HAP-1 (cell line): ENCODE measurements at places on chromosomes 11 and 22.
A peak's percentile ranks its signal among the peaks of the same experiment; 100 is the strongest.

DNA sequence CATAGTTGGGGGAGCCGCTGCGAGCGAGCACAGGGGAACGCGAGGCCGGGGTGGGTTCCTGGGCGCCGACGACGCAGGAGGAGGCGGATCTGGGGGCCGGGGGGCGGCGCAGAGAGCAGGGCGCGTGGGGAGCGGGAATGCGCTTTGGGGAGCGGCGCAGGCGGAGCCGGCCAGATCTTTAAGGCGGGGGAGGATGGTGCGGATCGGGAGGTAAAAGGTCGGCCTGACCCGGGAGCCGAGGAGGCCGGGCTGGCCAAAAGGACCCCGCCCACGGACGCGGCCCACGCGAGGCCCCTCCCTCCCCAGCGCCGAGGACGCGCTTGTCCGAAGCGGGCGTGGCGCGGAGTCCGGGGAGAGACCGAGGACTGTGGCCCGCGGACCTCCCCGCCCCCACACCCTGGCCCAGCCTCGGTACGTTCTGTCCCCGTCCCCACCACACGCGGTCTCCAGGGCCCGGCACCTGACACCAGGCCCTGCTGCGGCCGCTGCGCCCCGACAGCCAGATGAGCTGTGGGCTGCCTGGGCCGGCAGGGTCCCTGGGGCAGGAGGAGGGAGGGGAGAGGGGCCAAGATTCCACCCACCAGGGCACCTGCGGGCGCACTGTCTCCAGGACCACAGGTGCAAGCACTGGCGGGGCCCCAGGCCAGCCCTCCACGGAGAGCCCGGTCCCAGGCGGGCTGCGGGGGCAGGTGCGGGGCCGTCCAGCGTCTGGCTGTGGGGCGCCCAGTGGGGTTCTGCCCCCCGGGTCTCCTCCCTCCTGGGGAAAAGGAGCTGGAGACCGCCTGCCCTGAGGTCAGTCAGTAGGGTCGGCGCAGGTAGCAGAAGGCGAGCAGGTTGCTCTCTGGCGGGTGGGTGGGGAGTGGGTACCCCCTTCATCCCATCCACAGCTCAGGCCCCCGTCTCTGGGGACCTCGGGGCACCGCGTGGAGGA is 10.9 kb downstream of the PIM3 start:
- DNase-seq = peak; percentile 70

- no peak for DNase-seq
Observed at GRCh38 chr11:71170624-71171423, 81.6 kb downstream of the SHANK2 start.

DNA sequence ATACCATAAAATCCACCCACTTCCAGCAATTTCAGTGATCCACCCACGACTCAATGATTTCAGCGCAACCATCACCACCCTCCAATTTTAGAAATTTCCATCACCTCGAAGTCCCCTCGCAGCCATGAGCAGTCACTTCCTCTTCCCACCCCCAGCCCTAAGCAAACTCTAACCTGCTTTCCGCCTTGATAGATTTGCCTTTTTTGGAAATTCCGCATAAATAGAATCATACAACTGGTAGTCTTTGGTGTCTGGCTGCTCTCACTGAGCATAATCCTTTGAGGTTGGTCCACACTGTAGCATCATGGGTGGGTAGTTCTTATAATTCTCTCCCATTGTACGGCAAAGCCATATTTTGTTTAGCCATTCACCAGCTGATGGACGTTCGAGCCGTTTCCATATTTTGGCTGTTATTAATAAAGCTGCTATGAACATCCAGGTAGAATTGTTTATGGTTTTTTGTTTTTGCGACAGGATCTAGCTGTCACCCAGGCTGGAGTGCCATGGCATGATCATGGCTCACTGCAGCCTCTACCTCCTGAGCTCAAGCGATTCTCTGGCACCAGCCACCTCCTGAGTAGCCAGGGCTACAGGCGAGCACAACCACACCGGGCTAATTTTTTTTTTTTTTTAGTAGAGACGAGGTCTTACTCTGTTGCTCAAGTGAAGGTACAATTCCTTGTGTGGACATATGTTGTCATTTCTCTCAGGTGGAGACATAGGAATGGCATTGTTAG is 16.0 kb downstream of the PIM3 start:
- DNase-seq = peak; percentile 19

- no peak for DNase-seq
Observed at GRCh38 chr22:38129021-38129420, 18.5 kb upstream of the BAIAP2L2 start.

GRCh38 chr11:31531293-31531692 is 21.7 kb downstream of the ELP4 start:
- DNase-seq = no peak

DNA sequence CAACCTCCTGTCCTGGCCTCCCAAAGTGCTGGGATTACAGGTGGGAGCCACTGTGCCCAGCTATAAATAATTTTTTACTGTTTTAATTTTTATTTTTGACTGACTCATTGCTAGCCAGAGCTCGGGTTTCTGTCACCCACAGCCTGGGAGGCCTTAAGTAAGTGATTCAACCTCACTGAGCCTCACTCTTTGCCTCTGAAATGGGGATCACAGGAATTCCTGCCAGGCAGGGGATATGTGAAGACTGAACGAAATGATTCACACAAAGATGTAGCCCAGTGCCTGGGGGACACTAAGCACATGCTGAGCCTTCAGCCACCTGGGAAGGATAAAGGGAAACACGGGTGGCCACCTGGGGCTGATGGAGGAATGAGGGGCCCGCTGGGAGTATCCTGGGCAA is 3.8 kb upstream of the LRRC74B start:
- no peak for DNase-seq

DNA sequence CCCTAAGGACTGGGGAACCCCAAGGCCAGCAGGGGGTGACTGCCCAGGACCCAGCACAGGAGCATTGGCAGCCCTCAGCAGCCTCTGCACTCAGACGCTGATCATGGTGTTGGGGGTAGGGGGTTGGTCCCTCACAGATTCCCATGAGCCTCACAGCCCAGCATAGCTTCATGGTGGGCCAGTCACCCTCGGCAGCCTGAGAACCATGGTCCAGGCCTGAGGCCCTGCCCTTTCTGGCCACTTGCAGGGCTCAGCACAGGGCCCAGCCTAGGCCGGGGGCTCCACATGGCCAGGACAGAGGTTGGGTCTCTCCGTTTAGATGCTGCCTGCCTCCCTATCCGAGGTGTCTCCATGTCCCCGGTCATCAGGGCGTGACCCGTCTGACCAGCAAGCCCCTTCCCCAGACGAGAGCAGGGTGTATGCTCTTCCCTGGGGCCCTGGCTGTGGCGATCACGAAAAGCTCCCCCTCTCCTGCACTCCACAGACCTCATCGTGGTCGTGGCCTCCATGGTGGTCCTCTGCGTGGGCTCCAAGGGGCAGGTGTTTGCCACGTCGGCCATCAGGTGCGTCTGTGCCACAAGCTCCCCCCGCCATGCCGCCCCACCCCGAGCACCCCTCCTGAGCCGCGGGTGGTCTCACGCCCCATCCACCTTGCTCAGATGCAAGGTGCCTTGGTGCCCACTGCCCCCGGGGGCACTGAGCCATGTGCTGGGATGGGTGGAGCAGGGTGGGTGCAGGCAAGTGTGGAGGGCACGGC is 126.2 kb downstream of the KCNQ1 start:
- no peak for DNase-seq

DNA sequence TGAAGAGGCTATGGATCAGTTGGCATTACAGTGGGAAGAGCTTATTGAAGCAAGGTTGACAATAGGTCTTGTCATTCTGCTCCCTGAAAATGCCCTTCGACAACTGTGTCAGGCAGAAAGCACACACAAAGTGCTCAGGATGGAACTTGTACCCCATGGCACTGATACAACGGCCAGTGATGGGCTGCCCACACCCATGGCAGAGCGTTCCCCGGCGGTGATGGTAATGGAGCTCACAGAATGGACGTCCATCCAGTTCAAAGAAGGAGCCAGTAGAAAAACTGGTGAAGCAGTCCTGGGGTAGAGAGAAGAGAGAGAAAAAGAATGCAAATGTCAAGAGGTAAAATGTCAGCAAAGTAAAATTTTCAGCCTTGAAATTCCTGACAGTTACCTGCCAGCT is 19.5 kb upstream of the OR5B21 start:
- no peak for DNase-seq

GRCh38 chr11:5004424-5005274 is 10.0 kb downstream of the OR51L1 start:
- peak; percentile 69 for DNase-seq

GRCh38 chr11:113667801-113668200 is 38.3 kb downstream of the TMPRSS5 start:
- no peak for DNase-seq

- DNase-seq = no peak
Observed at GRCh38 chr22:19848298-19849224, 6.1 kb downstream of the GNB1L start.

GRCh38 chr22:25403284-25403810 is 161.1 kb upstream of the GRK3 start:
- DNase-seq = no peak

- DNase-seq = peak; percentile 47
Observed at GRCh38 chr11:9717719-9718118, 53.8 kb downstream of the SWAP70 start.

DNA sequence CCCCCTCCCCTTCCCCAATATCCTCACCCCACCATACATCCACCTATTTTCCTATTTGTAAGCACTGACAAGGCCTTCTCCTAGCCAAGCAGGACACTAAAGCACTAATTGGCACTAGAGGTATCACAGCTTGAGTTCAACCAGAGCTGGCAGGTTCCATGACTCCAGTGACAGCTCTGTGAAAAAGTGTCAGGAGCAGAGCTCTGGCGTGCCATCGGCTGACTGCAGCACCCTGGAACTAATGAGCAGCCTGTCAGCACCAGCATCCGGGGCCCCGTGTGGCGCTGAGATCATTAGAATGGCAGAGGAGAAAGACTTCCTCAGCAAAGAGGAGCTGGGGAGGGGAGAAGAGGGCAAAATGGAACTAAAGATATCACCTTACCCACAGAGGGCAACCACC is 847.4 kb downstream of the NTM start:
- no peak for DNase-seq

DNA sequence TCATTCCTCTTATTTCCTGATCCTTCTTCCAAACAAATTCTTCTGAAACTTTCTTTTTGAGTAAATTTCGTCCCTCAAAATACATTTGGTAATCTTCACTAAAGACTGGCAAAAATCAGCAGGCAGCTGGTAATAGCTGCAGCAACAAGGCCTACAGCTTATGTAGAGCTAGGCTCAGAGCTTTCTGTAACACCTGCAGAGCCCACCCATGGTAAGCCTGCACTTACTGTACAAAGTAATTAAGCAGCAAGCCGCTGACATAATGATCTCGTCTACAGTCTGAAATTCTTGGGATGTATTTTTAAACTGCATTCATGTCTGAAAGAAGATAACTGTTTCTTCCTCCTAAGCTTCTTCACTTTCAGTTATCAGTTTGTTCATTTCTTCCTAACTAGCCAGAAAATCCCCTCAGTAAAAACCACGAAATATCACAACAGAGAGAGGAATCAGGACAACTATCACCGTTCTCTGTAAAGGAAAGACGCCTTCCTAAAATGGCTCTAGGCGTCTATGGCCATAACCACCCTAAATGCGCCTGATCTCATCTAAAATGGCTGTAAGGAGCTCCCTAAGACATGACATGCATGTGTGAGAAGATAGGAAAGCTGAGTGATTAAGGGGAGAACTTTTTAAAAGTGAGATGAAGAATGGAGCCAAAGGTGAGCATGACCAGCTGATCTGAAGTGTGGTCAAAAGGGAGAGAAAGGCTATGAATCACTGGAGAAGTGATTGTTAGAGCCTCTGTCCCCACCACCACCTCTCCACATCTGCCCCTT is 56.2 kb downstream of the DENND5A start:
- no peak for DNase-seq

- no peak for DNase-seq
Observed at GRCh38 chr11:99814738-99815137, 794.0 kb downstream of the CNTN5 start.

DNA sequence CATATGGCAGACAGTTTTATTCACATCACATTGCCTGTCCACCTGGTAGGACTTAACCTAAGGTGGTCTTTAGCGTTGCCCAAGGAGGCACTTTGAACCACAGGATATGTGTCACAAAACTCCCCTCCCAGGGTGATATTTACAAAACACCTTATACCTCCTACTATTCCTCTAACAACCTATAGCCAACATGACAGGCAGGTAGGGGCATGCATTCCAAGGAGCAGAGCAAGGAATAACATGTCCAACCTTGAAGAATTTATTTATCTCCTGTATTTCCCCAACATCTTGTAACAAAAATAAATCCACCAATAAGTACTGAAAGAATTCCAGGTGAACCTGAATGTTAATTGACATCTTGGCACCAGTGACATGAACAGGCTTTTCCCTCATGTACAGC is 60.5 kb downstream of the SVIP start:
- DNase-seq = no peak
